ENCODE measurements at places on chromosomes 6 and 20.

- no peak for DNase-seq
Measured at GRCh38 chr6:108336971-108337370, 42.1 kb downstream of the AFG1L start.

- DNase-seq, result no peak
Measured at GRCh38 chr6:10402648-10403311, 12.1 kb downstream of the TFAP2A start.

DNA sequence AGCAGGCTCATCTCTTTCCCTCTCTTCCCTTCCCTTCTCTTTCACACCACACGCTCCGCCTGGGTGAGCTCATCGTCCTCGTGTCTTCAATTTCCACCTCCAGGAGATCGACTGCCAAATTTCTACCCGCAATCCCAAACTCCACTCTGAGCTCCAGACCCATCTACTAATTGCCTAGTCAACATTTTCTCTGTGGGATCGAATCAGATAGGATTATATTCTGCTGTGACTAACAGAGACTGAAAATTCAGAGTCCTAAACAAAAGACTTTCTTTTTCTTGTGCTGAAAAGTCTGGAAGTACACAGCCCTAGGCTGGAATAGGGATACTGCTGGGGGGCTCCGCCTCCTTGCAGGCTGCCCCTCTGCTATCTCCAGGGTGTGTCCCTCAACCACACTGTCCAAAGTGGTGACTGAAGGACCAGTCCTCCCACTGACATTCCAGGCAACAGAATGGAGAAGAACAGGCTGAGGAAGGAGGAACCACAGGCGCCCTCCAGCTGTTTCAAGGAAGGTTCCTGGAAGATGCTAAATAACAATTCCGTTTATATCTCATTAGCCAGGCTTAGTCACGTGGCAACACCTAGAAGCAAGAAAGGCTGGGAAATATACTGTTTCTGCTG is 5.0 kb upstream of the HSPA12B start:
- DNase-seq, result no peak

GRCh38 chr6:137652961-137653705 is 158.9 kb upstream of the OLIG3 start:
- no peak for DNase-seq

- no peak for DNase-seq
Measured at GRCh38 chr6:163164175-163164900, 250.2 kb upstream of the QKI start.

DNA sequence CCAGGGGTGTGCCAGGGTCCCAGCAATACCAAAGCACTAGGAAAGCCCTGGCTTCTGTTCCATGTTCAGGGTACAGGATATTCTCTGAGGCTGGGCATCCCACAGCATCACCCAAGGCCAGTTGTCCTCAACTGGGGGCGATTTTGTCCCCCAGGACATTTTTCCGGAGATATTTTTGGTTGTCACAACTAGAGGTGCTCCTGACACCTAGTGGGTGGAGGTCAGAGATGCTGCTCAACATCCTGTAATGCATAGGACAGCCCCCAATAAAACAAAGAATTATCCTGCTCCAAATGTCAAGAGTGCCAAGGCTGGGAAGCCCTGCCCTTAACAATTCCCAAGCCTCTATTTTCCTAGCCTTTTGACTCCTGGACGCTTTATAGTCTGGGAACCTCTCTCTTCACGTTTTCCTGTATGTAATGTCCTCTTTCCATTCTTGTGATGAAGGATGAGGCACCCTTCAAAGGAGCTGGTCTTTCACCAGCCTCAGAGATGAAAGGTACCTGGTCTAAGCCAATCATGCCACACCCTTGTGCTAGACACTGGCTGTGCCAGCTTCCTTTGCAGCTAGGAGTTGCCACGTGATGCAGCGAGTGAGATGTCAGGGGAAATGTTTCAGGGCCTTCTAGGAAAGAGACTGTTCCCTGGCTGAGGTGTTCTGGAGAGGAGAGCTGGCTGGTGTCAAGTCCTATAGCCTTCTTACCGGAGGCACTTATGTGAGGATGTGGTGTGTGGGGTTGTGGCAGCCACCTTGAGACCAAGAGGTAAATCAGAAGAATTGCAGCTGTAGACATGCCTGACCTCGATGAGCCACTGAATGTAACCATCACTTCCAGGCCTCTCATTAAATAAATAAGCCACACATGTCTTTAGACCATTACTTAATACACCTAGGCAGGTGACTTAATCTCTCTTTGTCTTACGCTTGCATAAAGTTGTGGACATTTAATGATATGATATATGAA is 23.4 kb upstream of the KCNG1 start:
- no peak for DNase-seq

DNA sequence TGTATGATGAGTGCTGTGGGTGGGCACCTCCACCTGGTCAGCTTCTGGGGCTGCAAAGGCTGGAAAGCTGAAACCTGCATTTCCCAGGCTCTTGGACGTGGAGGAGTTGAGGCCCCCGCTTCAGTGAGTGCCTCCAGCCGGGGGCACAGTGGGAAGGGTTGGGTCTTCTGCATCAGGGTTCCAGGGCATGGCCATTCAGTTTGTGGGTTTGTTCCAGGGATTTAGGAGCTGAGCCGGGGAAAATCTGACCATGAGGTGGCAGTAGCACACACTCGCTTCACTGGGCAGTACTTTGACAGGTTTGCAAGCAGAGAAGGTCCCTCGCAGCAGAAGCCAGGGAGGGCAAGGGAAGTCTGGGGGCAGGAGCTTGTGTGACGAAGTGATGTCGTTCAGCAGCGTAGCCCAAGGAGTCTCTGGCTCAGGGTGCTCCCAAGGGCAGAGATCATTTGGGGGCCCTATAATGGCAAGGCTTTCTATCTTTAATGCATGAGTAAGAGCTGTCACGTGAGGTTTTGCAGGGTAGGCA is 69.5 kb upstream of the SULF2 start:
- DNase-seq, result no peak

GRCh38 chr6:109446072-109446471 is 5.5 kb downstream of the SMPD2 start:
- DNase-seq, result no peak

- DNase-seq, result peak; percentile 42
Measured at GRCh38 chr6:105135056-105135455, 44.8 kb downstream of the POPDC3 start.

GRCh38 chr6:163731215-163732013 is 316.9 kb downstream of the QKI start:
- no peak for DNase-seq
